ENCODE measurements at places on chromosomes 12 and 14.

- no peak for DNase-seq
Measured at GRCh38 chr12:29455087-29455486, 42.4 kb downstream of the OVCH1 start.

GRCh38 chr14:32004300-32004699 lies 72.8 kb upstream of the ARHGAP5 start:
- no peak for DNase-seq

DNA sequence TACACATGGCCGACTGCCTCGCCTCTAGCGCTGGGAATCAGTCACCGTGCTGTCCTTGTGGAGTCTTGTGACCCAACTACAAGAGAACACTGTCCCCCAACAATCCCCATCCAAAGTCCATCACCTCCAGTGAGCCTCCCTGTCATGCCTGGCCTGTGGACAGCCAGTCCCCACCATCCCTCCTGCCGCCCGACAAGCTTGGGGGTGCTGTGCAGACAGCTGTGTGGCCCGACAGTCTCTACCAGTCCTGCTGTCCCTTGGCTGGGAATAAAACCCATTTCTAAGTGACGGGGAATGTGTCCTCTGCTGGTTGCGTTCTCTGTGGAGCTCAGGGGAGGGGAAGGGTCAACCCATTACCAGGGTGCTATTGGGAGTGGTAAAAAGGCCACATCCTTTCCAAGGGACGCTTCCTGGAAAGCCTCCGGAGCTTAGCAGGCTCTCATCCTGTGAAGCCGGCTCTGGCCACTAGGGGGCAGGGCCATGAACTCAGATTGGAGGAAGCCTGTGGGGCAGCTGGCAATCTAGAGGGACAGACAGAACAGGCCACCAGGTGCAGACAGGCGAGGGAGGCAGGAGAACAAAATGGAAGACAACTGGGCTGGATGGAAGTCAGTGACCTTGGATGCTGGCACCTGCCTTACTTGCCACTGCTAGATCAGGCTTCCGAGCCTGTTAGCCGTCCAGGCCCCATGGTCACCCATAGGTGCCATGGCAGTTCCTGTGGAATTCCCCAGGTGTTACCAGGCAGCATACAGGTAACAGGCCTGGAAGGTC lies 12.0 kb upstream of the BLTP3B start:
- DNase-seq, result peak; percentile 60

- no peak for DNase-seq
Measured at GRCh38 chr12:81229759-81230158, 151.9 kb downstream of the ACSS3 start.

GRCh38 chr14:41355866-41356265 lies 250.8 kb upstream of the LRFN5 start:
- no peak for DNase-seq

- no peak for DNase-seq
Measured at GRCh38 chr12:4154672-4155225, 118.8 kb upstream of the CCND2 start.

GRCh38 chr12:17148706-17149105 lies 542.7 kb upstream of the LMO3 start:
- DNase-seq, result no peak

DNA sequence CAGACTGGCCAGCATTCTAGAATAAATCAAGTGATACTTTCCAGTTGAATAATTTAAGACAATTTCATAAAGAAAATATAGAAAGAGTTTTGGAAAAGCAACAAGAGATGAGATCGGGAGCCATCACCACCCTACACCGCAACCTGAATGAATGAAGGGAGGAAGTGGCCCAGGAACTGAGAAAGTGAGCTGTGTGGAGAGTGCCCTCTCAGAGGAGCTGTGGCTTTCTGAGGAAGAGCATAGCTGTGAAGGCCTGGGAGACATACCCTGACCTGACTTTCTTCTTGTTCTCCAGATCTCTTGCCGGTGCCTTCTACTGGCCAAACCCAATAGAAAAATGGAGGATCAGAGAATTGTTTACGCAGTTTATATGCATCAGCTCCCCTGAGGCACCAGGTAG lies 79.3 kb upstream of the TSPAN8 start:
- DNase-seq, result no peak

DNA sequence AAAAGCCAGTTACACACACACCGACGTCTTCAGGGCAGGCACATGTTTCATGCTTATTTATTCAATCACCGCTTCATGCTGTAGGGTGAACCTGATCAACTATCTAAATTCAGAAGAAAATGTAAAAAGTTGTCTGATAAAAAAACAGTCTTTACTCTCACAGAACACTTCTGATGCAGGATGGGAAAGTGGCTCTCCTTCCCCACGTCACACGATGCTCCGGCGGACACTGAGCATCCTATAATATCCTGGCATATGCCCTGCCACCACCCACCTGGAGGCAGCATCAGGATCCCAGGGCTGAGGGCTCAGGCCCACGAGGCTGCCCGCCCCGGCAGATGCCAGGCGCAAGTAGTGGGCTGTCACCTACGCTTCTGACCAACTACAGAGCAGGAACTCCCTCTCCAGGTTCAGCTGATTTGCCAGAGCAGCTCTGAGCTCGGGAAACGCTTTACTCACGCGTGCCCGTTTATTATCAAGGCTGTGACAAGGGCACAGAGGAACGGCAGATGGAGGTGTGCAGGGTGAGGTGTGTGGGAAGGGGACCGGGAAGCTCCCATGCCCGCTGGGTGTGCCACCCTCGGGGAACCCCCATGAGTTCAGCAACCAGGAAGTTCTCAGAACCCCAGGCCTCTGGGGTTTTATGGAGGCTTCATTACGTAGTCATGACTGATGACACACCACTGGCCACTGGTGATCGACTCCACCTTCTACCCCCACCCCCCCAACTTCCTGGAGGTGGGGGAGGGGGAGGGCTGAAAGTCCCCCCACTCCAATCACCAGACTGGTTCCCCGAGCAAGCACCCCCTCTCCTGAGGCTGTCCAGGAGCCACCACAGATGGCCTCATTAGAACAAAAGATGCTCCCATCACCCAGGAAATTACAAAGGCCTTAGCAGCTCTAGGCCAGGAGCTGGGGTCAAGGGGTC lies 32.1 kb downstream of the SLC15A4 start:
- no peak for DNase-seq

DNA sequence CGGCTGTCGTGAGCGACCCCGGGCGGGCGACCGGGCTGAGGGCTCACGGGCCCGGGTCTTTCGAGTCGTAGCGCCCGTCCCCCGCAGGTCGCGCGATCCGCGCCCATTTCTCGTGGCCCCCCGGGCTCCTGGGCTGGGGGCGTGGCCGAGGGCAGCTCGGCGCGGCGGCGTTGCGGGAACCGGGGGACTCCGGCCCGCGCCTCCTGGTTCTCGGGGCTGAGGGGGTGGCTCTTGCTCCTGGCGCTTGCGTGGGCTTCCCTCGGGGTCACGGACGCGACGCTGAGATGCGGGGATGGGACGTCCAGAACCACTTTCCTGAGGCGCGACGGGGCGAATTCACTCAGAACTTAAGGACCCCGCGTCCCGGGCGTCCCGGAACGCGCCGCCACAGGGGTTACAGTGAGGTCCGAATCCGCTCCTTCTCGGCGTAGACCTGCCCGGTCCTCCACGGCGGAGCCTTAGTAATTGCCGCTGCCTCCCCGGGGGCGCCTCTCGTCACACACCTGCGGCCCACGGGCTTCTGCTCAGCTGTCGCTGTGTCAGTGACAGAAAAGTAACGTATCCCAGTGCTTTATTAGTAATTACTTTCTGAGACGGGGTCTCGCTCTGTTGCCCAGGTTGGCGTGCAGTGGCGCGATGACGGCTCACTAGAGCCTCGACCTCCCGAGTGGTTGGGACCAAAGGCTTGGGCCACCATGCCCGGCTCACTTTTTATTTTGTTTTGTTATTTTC lies 606 bp downstream of the EP400 start:
- DNase-seq, result no peak

- no peak for DNase-seq
Measured at GRCh38 chr14:24057271-24057670, 5.5 kb downstream of the CARMIL3 start.
